Naive B cell (primary cell): ENCODE measurements at places on chromosomes 2 and 18.

- DNase-seq, result no peak
Observed at GRCh38 chr2:72934683-72935610, 17.6 kb downstream of the EMX1 start.

GRCh38 chr2:112880696-112881095 is 30.3 kb upstream of the IL37 start:
- no peak for DNase-seq

DNA sequence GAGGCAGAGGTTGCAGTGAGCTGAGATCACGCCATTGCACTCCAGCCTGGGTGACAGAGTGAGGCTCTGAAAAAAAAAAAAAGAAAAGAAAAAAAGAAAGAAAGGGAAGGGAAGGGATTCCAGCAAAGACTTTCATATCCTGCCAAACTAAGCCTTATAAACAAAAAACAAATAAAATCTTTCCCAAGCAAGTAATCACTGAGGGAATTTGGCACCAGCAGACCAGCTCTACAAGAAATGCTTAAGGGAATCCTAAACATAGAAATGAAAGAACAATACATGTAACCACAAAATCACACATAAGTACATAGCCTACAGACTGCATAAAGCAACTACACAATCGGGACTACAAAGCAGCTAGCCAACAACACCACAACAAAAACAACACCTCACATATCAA is 79.1 kb downstream of the TRABD2A start:
- DNase-seq, result no peak

GRCh38 chr2:238167761-238168160 is 9.0 kb downstream of the ERFE start:
- no peak for DNase-seq

GRCh38 chr2:75134860-75135259 is 64.5 kb downstream of the TACR1 start:
- no peak for DNase-seq

DNA sequence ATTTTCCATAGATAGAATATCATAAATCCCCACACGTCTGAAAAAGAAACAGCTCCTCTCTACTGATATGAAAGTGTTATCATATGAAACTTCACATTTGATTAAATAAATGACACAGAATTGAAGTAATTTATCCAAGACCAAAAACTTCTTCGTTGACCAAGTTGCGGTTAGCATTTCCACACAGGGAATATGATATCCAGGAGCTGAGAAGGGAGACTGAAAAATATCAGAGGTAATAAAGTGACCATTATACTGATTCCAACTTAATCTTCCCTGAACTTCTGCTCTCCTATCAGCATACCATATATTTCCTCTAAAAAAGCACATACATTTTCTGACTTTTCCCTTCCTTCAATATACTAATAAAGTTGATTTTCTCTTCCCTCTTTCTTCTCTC is 356.2 kb upstream of the CHST9 start:
- DNase-seq, result no peak

DNA sequence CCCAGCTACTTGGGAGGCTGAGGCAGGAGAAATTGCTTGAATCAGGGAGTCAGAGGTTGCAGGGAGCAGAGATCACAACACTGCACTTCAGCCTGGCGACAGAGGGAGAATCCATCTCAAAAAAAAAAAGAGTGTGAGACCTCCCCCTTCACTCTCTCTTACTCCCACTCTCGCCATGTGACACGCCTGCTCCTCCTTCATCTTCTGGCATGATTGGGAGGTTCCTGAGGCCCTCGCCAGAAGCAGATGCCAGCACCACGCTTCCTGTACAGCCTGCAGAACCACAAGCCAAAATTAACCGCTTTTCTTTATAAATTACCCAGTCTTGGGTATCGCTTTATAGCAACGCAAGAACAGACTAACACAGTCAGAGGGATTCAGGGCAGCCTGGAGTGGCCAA is 66.3 kb upstream of the CREB1 start:
- no peak for DNase-seq

DNA sequence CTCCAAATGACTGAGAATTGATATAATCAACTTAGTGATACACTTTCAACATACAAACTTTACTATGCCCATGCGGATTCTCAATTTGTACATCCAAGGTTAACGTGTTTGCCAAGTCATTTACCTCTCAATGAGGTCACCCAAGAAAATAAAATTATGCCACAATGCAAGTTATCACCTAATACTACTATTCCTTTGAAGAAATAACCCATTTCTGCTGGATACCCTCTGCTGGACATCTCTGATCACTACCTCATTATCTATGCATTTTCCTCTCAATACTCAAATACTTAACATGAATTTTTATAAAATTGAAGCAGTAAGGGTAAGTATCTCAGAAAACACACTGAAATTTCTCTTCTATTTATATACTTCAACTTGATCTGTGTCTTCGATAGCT is 12.7 kb downstream of the HNRNPLL start:
- DNase-seq, result no peak

- no peak for DNase-seq
Observed at GRCh38 chr2:31770741-31771140, 190.0 kb upstream of the SRD5A2 start.

DNA sequence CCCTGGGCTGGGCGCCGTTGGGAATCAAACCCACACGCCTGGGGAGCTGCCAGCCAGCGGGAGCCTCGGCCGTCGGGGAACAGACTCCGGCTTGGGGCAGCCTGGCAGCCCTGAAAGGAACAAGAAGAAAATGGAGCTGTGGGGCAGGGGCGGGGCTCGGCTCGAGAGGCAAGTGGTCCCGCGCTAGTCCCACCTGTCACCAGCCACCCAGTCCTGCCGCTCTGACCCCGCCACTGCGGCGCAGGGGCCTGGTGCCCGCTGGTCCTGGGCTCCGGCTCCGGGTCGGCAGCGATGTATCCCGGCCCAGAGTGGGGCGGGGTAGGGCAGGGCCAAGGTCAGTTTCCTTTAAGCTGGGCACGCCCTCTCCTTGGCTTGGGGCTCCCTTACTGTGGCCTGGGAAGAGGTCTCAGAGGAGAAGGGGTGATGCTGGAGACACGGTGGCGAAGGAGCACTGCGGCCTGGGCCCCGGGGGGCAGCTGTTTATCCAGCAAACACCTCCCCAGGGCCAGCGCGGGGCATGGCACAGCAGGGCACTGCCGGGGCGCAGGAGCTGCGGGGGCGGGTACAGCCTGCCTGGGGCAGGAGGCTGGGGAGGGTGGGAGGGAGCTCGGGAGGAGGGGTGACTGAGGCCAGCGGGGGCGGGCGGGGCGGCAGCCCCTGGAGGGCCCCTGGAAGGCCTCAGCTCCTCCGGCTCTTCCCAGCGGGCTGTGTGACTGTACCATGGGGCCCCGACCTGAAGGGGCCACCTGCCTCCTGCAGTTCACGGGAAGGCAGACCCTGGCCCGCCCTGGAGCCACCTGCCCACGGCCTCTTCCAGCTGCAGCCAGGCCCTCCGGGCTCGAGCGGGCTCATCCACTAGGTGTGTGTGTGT is 15.6 kb downstream of the ODC1 start:
- DNase-seq, result no peak

GRCh38 chr2:46564811-46565241 is 85.5 kb downstream of the TMEM247 start:
- DNase-seq, result no peak

DNA sequence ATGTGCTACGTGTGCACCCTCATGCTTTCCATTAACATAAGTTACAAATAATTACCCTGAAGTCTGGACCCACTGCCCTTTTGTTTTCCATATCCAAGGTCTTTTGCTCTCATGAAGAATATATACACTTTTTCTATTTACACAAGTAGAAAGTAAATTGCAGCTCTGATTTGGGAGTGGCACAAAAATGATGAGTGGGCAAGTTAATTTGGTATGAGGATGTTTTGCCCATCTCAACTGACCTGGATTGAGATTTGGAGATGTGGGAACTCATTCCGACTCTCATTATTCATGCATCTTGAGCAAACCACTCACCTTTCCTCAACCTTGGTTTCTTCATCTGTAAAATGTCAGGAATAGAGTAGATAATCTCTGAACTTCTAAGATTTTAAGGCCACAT is 53.6 kb upstream of the TMEM17 start:
- DNase-seq, result no peak

- DNase-seq, result no peak
Observed at GRCh38 chr2:220940646-220941045, 631.5 kb downstream of the EPHA4 start.

DNA sequence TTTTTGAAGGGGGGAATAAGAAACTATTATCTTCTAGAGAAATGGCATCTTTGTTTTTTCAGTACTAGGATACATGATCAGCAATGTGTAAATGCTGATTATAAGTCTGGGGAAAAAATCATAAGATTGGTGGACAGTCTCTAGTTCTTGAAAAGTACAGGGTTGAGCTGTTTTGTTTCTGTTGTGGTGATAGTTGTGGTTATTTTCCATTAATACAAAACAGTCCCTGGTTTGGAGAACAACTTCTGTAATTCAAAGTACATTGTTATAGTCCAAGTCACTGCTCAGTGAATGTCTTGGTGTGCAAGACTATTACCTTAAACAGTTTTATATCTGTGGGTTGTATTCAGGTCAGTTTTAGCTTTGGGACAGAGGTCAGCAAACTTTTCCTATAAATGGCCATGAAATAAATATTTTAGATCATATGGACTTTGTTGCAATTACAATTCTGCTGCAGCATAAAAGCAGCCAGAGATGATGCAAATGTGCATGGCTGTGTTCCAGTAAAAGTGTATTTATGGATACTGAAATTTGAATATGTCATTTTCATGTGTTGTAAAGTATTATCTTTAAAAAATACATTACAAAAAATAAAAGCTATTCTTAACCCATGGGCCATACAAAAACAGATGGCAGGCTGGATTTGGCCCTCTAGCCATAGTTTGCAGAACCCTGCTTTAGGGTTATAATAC is 111.0 kb downstream of the CERS6 start:
- no peak for DNase-seq

DNA sequence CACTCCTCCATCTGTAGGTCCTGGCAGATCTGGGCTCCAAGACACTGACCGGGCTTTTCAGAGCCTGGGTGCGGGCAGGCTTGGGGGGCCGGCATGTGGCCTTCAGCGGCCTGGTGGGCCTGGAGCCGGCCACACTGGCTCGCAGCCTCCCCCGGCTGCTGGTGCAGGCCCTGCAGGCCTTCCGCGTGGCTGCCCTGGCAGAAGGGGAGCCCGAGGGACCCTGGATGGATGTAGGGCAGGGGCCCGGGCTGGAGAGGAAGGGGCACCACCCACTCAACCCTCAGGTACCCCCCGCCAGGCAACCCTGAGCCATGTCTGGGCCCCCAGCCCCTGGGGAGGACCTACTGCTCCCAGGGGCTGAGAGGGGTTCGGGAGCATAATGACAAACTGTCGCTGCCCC is 761 bp upstream of the CHRND start:
- no peak for DNase-seq

DNA sequence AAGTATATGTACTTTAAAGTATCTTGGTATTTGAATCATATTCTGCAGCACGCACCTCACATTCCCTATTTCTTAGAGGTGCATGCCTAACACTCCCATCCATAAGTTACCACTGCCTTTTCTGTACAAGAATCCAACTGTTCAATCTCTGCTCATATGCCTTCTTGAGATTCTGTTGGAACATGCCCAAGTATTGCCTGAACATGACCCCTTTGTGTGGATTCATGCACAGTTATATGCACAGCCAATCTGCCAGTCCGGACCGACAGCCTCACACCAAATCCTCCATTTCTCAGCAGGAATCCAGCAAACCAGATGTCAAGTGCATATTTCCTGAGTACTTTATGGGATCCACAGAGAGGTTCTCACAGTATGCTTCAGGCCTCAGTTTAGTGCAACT is 222.0 kb downstream of the TMEM182 start:
- DNase-seq, result no peak

DNA sequence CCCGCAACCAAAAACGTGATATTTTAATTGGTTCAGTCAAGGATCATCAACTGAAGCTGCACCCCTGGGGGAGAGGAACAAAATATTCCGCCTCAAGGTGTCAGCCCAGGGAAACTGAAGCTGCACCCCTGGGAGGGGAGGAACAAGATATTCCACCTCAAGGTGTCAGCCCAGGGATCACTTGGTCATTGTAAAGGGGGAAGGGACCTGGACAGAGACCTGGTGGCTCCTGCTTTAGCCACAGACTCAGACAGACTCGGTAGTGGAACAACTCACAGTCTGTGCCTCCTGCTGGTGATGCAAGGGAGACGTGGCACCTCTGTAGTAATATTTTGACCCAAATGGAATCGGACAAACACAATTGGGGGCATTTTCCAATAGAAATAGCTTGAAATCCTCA is 75.1 kb downstream of the GBX2 start:
- no peak for DNase-seq

GRCh38 chr2:73105511-73105971 is 7.2 kb downstream of the RAB11FIP5 start:
- no peak for DNase-seq

GRCh38 chr2:227460833-227461232 is 11.1 kb upstream of the AGFG1 start:
- no peak for DNase-seq

GRCh38 chr2:229196448-229196847 is 74.6 kb downstream of the PID1 start:
- DNase-seq, result no peak

DNA sequence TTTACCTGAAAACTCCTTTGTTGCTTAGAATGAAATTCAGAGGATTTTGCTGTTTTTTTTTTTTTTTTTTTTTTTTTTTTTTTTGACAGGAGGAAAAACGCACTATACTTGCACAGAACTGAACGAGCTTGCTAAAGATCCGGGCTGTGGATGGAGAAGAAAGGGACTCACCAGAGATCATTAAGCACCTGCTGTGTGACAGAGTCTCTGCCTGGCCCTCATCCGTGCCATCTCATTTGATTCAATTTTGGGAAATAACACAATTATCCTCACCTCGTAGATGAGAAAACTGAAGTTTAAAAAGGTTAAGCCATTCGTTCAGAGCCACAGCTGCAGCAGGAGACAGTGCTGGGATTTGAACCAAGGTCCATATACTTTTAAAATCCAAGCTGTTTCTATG is 775.4 kb upstream of the ID2 start:
- no peak for DNase-seq

DNA sequence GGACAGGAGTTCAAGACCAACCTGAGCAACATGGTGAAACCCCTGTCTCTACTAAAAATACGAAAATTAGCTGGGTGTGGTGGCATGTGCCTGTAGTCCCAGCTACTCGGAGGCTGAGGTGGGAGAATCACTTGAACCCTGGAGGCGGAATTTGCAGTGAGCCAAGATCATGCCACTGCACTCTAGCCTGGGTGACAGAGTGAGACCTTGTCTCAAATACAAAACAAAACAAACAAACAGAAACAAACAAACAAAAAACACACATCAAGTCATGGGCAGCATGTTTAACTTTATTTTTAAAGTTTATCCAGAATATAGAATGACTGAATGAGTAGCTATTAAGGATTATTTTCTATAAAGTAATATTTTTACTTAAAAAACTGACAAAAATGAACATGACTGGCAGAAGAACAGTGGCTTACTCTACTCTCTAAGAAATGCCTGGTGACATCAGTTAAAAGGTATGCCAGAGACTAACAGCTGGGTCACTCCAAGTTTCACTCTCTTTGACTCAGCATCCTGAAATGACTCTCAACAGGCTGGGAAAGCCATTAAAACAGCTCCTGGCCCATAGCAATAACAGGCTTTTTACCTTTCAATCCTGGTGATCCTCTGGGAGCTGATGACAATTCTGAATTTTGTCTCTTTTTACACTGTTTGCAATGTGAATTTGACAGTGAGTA is 281.6 kb upstream of the STON1 start:
- no peak for DNase-seq
